RCC 7860 (cell line): ENCODE measurements at places on chromosomes 3 and 15.

DNA sequence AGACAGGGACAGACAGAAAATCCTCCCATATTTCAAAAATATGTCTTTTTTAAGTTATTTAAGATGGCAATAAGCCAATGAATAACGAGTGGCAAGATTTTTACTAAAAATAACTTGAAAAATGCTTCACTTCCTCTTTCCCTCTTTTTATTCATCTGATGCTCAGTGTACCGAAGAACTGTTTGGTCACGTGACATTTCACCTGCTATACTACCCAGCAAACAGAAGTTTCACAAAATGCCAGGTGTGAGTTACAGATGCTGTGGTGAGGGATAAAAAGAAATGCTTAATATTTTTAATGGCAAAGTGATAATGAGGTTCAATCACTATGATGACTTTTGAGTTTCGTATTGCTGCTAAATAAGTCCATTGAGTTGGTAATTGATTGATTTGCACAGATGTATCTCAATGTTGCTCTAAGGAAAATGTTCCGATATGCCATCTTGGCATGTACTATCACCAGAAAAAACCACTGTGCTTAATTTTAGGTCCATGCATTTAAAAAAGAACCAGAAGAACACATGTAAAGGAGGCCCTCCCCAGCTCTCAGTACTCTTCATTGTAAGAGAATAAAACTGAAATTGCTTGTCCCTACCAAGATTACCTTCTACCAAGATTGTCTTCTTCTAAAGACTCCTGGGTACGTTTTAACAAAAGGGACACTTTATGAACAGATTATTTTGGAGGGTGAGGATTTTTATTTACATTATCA, 26.0 kb upstream of the SEC62 start:
- no peak for DNase-seq

DNA sequence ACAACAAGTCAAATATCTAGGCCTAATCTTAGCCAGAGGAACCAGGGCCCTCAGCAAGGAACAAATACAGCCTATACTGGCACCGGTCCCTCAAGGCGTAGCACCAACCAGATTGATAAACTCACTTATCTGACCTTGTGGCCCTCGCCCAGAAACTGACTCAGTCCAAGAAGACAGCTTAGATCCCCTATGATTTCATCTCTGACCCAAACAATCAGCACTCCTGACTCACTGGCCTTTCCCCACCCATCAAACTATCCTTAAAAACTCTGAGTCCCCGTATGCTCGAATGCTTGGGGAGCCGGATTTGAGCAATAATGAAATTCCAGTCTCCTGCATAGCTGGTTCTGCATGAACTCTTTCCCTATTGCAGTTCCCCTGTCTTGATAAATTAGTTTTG, 1.6 kb upstream of the SORD start:
- no peak for DNase-seq

- DNase-seq: no peak
Observed at GRCh38 chr3:129890125-129890524, 3.4 kb downstream of the TMCC1 start.

DNA sequence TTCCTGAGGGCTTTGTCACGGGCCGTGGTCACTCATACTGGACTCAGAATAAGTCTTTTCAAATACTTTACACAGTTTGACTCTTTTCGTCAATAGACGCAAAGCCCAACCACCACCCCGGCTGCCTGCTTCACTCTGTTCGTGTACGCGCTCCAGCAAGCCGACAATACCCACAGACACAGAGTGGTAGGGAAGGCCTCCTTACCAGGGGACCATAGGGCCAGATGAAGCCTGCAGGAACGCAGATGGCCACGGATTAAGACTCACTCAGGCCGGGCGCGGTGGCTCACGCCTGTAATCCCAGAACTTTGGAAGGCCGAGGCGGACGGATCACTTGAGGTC, 29.7 kb downstream of the EFCAB12 start:
- DNase-seq: no peak

DNA sequence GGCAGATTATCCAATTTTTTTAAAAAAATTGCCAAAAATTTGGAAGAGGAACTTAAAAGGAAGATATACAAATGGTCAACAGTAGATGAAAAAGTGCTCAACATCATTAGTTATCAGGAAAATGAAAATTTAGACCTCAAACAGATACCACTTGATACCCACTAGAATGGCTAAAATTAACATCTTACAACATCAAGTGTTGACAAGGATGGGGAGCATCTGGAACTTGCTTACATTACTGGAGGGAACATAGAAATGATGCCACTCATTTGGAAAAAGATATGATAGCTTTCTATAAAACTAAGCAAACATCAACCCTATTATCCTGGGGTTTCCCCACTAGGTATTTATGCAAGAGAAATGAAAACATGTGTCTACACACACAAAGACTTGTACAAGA, 284.5 kb upstream of the CHRNA7 start:
- no peak for DNase-seq

- no peak for DNase-seq
Observed at GRCh38 chr3:40162616-40163015, 146.9 kb upstream of the EIF1B start.

- no peak for DNase-seq
Observed at GRCh38 chr3:156443079-156443478, 111.8 kb downstream of the SSR3 start.

- DNase-seq: no peak
Observed at GRCh38 chr15:91306144-91306543, 206.1 kb downstream of the SV2B start.

DNA sequence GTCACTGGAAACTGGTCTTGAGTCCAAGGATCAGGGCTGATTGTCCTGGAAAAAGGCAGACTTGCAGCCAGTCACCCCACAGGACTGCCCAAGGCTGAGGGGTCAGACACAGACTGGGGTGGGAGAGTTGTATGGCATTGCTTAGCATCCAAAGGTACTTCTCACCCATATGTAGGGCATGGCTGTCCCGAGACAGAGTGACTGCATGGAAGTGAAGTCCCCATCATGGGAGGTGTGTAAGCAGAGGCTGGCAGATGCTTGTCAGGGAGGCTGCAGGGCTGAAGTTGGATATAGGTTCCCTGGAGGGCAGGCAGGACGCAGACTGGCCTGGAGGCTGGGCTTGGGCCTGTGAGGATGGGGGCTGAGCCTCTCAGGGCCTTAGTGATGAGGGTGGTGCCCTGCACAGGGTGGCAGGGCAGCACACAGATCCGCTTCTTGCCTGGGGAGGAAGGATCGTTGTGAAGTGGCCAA, 31.1 kb downstream of the PSTPIP1 start:
- DNase-seq: no peak

DNA sequence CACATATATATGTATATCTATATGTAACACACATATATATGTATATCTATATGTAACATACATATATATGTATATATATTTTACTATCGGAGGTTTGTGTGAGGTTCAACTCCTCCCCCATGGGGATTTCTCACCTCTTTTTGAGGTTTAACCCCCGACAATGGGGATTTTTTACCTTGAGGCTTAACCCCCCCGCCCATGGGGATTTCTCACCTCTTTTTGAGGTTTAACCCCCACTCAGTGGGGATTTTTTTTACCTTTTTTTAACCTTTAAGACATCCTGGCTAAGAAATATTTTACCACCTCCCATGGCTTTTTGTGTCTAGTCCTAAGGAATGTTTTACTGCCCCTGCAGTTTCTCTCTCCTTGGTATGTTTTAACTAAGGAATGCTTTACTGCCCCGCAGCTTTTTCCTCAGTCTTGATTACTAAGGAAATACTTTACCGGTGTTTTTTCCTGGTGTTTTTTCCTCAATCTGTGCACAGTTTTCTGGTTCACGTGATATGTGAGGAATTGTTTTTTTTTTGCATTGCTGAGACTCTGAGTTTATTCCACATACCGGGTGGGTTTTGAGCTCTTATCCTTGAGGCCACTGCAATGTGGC, 185.2 kb downstream of the KLF13 start:
- DNase-seq: no peak

DNA sequence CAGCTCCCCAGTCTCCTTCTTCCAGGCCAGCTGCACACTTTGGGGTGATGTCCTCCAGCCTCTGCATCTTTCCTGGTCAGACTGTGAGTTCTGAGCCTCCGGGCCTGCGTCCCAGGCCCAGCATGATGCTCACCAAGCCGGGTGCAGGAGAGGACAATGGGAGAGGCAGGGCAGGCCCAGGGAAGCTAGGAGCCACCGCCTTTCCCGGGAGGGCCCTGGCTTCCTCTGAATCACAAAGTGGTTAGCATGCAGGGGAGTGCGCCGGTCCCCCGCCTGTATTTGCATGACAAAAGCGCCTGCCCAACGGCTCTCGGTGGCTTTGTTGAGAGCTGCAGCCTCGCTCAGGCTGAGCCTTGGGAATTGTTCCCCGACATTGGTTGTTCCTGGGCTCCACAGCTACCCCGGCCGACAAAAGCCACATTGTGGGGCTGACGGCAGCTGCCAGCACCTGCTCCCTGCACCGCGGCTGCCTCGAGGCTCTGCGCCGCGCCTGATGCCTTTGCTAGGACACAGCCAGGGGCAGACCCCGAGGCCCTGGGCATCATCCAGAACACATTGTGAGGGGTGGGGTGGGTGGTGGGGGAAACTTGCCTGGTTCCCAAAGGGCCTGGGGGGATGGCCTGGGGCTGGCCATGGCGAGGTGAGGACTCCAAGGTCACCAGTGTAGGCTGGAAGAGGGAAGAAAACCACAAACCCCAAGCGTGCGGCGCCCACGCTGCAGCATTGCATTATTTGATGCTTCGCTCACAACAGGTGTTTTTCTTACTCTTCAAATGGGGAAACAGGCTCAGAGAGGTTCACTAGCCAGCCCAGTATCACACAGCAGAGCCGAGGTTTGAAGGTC, 20.0 kb upstream of the KLF13 start:
- no peak for DNase-seq

- no peak for DNase-seq
Observed at GRCh38 chr3:157354722-157355121, 81.9 kb upstream of the PTX3 start.

DNA sequence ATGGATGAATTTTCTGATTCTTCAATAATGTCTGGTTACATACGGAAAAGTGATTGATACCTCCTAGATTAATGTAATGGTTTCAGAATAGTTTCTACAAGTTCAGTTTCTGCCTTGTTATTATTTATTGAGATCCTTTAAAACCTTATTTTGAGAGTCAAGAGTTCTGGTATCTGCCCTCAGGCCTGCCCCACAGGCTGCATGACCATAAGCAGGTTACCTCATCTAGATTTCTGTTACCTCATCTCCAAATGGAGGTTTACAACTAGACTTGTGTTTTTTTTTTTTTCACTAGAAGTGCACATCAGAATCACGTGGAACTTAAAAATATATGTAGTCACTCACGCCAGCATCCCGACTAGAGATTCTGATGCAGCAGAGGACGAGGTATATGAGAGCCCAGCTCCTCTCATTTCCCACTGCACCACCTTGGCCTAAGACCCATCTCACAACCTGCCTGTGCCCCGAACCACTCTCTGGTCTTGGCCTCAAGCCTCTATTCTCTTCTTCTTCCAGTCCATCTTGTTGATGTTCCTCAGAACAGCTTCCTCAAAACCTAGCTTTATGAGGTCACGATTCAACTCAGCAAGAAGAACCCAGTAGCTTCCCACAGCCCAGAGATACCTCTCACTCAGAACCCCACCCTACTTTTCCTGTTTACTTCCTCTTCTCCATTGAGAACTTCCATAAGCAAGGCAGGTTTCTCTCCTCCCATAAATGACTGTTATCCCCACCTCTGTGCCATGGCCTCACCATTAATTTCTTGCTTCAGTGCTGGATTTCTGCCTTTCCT, 353.4 kb downstream of the CHST2 start:
- no peak for DNase-seq

DNA sequence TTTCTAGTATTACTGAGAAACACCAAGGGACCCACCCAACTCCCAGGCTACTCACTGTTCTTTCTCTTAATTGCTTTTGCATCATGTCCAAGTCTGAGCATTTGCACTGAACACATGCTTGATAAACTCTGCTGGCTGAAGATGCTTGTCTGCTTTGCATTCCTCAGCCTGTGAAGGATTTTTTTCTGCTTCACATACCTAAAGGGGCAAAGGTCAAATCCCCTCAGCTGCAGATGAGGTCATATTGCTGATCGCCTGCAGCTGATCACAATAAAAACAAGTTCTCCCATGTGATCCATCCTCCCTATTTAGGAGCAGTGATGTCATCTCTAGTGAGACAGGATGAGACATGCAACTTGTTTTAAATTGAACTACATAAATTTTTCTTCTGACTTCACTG, 84.6 kb upstream of the DCBLD2 start:
- peak; percentile 81 for DNase-seq

DNA sequence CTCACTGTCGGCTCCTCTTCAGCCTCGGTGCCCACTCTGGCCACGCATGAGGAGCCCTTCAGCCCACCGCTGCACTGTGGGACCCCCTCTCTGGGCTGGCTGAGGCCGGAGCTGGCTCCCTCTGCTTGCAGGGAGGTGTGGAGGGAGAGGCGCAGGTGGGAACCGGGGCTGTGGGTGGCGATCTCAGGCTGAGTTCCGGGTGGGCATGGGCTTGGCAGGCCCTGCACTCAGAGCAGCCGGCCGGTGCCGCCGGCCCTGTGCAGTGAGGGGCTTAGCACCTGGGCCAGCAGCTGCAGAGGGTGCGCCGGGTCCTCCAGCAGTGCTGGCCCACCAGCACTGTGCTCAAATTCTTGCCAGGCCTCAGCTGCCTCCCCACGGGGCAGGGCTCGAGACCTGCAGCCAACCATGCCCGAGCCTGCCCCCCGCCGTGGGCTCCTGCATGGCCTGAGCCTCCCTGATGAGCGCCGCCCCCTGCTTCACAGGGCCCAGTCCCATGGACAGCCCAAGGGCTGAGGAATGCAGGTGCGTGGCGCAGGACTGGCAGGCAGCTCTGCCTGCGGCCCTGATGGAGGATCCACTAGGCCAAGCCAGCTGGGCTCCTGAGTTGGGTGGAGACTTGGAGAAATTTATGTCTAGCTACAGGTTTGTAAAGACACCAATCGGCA, 899.1 kb downstream of the SI start:
- DNase-seq: no peak

DNA sequence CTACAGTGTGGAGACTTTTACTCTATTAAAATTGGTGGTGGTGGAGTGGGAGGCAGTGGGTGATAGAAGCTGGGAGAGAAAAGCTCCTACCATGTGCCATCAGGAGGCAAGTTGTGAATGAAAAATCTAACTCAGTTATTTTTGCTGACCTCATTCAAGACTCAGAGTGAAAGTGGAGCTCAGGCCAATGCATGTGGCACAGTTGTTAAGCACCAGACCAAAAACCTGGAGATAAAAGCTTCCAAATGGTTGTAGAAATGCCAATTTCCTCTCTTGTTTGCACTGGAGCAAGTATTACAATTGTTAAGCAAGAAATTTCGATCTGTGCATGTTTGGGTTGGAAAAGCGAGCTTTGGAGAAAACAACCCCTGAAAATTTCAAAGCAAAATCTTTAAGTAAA, 81.5 kb upstream of the PRICKLE2 start:
- DNase-seq: no peak

DNA sequence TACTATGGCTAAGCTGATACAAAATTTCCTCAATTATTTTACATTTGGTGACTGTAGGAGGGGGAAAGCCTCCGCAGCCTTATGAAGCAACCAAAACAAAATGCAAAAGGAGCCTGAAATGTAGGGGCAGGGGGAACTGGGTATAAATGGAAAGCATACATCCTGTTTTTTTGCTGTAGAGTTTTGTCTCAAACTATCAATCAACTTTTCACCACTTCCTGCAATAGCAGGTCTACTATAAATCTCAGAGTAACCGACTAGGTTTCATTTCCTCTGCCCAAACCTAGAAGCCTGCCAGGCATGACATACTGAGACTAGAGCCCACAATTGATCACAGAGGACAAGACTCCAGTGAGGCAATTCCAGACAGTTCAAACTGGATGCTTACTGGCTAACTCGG, 91.3 kb downstream of the SHQ1 start:
- DNase-seq: no peak

- DNase-seq: no peak
Observed at GRCh38 chr3:67529915-67530314, 124.5 kb downstream of the SUCLG2 start.
